ENCODE measurements at places on chromosomes 2 and 18. TPM values are rescaled to one million over a fixed set of nuclear protein-coding genes. Genes with fewer than 3 reads are reported as not detected.

GRCh38 chr2:163045830-163046229 lies 207.3 kb upstream of the KCNH7 start:
- DNase-seq = no peak

DNA sequence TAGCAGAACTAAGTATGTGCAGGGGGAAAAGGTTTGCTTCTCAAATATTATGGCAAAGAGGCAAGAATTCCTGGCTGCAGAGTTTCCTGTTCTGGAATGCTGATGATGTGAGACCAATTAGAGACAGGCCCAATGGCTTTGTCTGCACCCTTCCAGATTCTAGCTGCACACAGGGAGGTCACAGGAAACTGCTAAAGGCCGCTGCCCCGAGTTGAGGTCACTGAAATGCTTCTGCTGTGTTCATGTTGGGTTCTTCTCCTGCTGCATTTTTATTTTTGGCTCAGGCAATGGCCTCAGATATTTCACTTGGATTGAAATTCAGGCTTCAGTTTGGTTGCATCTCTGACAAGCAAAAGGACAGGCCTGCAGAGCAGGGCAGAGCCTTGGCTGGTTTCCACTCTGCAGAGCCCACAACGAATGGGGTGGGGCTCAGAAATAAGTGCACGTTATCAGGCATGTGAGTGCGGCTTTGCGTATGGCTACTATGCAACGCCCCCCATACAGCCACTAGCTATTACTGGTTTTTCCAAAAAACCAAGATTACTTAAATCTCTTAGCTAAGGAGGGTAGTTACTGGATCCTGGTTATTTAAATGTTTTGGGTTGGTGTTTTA lies 66.9 kb upstream of the FZD5 start:
- no peak for DNase-seq

GRCh38 chr2:56250153-56250729 lies 66.5 kb downstream of the CCDC85A start:
- DNase-seq = no peak

GRCh38 chr2:130853391-130853790 lies 16.7 kb downstream of the ARHGEF4 start:
- no peak for DNase-seq

DNA sequence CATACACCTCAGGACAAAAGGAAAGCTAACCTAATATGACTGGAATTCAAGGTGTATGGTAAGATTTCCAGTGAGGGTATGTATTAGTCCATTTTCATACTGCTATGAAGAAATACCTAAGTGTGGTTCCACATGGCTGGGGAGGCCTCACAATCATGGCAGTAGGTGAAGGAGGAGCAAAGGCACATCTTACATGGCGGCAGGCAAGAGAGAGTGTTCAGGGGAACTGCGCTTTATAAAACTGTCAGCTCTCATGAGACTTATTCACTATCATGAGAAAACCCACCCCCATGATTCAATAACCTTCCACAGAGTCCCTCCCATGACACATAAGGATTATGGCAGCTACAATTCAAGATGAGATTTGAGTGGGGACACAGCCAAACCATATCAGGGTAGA lies 186.0 kb downstream of the PLCL1 start:
- DNase-seq = no peak

DNA sequence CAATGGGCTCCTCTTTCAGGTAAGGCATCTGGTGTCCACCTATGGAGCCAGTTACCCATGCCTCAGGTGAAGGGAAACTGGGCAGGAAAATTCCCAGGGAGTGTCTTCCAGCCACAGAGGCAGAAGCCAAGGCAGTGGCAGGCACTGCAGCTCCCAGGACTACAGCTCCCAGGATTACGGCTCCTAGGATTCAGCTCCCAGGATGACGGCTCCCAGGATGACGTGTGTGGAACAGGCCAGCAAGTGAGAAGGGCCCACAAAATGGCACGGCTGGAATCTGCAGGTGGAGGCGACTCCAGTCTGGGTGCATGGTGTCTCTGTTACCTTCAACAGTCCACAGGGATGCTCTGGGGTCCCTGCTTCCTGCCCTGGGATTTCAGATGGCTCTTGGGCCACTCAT lies 92.1 kb downstream of the PTGR3 start:
- DNase-seq = no peak

DNA sequence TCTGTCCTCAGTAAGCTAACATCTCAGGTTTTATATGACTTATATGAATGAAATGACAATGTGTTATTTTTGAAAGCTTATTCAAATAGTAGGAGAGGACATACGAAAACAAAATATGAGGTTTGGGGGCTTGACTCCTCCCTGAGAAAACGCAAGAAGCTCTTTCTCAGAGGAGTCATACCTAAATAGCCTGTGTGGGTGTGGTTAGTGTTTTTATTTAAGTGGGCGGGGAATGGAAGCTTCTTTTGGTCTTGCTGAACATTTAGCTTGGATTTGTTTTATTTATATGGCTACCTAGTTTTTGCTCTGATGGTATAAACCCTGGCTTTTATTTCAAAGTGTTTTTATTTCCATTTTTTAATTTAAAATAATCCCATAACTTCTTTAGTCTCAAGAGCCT lies 72.1 kb upstream of the DSG1 start:
- no peak for DNase-seq

DNA sequence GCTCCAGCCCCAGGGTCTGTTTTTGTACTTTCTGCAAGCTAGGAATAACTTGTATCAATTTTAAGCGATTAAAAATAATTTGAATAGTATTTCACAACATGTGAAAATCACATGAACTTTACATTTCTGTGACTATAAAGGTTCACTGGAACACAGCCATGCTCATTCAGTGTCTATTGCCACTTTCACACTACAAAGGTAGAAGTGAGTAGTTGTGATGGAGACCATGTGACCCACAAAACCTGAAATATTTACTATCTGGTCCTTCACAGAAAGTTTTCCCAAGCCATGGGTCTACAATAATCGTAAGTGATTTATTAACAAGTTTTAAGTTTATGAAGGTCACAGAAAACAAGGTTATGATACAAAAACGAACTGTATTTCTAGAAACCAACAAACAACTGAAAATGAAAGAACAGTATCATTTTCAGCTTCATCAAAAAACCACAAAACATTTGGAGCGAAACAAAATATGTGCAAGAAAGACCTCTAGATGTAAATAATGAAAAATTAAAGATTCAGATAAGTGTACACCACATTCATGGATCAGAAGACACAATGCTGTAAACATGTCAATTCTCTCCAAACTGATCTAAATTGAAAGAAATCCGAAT lies 68.9 kb upstream of the DNER start:
- DNase-seq = no peak

Gene THSD7B
- not detected for total RNA-seq

Gene GKN2
- total RNA-seq = not detected

Gene CHST9
- total RNA-seq = not detected

Gene UGT1A5
- not detected for total RNA-seq

Gene MSTN
- not detected for total RNA-seq

Gene SPDYA
- 0.10 TPM for total RNA-seq

Gene PRKAG3
- not detected for total RNA-seq

Gene GALR1
- total RNA-seq = not detected

All from Caki2 (cell line).